DND-41 (cell line): ENCODE measurements at places on chromosomes 2 and 18.

DNA sequence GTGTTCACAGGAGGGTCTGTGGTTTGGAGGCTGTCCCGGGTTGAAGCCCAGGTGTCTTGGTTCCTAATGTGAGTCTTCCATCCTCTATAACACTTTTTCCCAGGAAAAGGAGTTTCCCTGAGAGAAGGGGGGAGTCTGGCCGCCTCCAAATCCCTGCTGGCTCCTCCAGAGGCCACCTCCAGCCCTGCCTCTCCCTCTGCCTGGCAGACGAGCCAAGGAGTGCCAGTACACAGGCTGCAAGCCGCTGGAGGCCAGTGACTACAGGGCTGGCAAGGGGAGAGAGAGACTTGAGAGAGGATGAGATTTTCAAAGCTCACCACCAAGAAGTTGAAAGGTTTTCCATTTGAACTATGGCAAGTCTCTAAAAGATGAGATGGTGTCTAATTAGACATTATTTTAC is 154.2 kb upstream of the ID2 start:
- DNase-seq: no peak

DNA sequence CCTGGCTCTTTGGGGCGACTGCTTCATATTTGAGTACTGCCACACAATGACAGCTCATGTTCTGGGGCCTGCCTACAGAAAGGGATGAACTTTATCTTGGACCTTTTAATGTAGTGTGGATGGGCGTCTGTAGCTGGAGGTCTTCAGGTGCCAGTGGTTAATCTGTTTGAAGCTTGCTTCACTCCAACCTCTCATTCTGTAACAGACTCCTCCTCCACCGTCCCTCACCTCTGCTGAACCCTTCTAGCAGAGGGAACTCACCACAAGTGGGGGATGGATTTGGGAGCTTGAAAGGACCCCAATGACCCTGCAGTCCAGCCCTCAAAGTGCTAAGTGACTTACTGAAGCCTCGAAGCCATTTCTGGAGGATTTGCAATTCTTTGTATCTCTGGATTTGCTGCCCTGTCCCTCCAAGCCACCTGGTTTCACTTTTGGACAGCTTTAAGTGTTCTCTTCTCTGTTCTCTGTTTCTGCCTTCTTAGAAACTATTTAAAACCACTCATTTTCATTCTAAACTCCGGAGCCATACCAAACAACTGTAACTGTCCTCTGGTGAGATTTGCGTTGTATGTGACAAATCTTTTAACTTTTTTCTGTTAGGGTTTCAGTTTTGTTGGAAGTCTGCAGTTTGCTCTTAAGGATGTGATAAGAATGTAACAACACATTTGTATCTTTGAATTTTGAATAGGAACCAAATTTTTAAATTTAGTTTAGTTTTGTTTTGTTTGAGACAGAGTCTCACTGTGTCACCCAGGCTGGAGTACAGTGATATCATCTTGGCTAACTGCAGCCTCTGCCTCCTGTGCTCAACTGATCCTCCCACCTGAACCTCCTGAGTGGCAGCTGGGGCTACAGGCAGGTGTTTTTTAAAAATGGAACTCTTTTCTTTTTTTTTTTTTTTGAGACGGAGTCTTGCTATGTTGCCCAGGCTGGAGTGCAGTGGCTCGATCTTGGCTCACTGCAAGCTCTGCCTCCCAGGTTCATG is 37.0 kb upstream of the CASP8 start:
- DNase-seq: no peak

- no peak for DNase-seq
Measured at GRCh38 chr2:7510353-7510752, 593.1 kb downstream of the RNF144A start.

- DNase-seq: no peak
Measured at GRCh38 chr2:183078163-183078463, 434 bp upstream of the DUSP19 start.

GRCh38 chr2:109129356-109129920 is 433 bp downstream of the SH3RF3 start:
- no peak for DNase-seq

DNA sequence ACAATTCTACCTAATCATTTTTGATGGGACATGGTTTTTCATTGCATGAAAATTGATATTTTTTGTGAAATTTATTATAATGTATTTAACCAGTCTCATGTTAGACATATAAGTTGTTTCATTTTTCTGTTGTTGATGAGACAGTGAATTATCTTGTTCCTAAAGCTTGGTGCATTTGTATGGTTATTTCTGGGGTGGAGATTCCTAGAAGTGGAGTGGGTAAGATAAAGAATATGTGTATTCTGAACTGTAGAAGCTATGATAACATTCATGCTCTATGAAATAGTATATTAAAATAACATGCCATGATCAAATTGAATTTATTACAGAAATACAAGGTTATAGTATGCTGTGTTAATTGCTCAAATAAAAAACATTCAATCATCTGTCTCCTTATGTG is 69.2 kb downstream of the BOLA3 start:
- DNase-seq: no peak

GRCh38 chr2:216807857-216808272 is 52.0 kb downstream of the TNP1 start:
- no peak for DNase-seq

GRCh38 chr2:178976351-178976750 is 73.6 kb downstream of the CCDC141 start:
- no peak for DNase-seq

GRCh38 chr2:17804358-17804757 is 11.9 kb upstream of the MSGN1 start:
- DNase-seq: no peak

GRCh38 chr2:232075080-232075479 is 113.6 kb downstream of the DIS3L2 start:
- no peak for DNase-seq

DNA sequence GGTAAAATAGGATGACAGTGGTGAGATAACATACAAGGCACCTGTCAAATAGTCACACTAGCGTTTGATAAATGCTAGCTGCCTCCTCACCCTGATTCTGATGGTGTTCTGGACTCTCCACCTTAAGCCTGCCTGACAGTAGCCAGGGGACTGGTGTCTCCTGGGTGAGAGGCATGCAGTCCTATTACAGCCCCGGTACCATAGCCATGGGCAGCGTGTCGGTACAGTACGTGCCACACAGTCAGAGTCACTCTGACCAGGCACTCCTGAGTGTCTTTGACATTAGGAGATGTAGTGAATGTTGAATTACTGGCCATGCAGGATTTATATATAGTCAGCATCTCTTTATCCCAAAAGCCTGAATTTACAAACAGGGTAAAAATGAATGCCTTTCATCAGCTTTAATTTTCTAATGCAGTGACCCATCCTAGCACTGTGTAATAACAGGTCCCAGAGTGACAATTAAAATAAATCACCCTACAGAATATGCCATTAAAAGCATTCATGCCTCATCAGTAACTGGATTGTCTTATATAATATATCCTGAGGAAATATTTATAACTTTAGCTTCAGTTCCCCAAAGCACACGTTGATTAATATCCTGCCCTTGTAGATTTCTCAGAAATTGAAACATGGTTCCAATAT is 760.3 kb upstream of the SOX11 start:
- DNase-seq: no peak

- no peak for DNase-seq
Measured at GRCh38 chr2:239964399-239965185, 60.5 kb downstream of the NDUFA10 start.

DNA sequence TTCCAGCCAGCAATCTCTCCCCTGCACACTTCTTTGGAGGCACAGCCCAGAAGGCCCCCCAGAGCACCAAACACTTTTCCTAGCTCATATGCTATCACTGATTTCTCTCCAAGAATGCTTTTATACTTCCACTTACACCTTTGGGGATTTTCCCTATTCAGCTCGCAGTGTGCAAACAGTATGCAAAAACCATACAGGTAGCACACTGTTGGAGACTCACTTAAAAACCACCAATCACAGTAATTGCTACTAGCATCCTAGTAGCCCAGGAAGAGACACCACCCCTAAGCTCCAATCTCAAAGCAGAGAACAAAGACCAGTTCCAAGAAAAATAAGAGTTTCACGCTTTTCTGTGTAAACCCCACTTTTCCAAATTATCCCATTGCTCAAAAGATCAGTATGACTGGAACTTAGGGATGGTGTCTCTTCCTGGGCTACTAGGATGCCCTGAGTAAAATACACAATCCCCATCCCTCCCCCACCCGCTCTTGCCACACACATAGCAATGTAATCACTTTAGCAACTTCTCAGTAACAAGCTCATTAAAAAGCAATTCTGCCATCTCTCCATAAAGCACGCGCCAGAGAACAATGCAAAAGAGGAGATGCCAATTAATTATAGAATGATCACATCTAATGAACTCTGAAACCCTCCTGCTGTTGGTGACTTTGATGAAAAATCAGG is 43.0 kb downstream of the KLF7 start:
- no peak for DNase-seq

GRCh38 chr2:46275995-46276394 is 21.2 kb upstream of the EPAS1 start:
- peak; percentile 89 for DNase-seq

- DNase-seq: no peak
Measured at GRCh38 chr18:40980171-40980570, 974.9 kb upstream of the PIK3C3 start.

- DNase-seq: no peak
Measured at GRCh38 chr2:127170021-127170420, 50.1 kb downstream of the CYP27C1 start.

DNA sequence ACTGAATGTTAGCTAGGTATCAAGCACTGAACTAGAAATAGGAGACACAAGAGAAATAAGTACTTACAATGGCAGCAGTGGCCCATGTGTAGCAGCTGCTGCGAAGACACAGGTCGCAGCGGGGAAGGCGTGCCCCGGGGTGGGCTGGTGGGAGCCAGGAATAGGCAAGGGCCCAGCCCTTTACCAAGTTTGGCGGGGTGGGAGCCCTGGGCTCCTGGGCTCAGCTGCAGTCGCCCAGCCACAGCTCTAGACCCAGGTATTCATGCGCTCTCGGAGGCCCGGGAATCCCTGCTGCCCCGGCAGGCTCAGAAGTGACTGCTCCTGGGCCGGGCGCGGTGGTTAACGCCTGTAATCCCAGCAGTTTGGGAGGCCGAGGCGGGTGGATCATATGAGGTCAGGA is 1287.3 kb downstream of the CNTNAP5 start:
- DNase-seq: no peak

- DNase-seq: no peak
Measured at GRCh38 chr18:65975536-65975935, 224.7 kb downstream of the CDH7 start.

GRCh38 chr2:111912547-111912946 is 14.1 kb downstream of the MERTK start:
- DNase-seq: no peak

GRCh38 chr2:74917702-74918619 is 40.5 kb upstream of the POLE4 start:
- DNase-seq: no peak

DNA sequence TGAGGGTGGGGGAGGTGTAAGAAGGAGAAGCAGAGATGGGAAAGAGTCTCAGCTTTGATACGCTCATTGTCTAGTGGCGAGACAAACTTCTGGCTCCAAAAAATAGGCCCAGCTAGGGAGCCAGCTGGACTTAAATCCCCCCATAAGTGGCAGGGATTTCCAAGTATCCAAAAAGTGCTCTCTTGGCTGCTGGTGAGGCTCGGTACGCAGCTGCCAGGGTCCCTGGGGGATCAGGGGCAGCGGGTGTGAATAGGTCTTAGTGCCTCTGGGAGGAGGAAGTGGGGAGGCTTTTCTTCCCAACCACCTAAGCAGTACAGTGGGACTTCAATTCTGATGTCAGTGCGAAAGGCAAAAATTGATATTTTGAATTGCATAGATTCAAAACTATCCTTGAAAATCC is 73.5 kb downstream of the ALK start:
- DNase-seq: peak; percentile 9

DNA sequence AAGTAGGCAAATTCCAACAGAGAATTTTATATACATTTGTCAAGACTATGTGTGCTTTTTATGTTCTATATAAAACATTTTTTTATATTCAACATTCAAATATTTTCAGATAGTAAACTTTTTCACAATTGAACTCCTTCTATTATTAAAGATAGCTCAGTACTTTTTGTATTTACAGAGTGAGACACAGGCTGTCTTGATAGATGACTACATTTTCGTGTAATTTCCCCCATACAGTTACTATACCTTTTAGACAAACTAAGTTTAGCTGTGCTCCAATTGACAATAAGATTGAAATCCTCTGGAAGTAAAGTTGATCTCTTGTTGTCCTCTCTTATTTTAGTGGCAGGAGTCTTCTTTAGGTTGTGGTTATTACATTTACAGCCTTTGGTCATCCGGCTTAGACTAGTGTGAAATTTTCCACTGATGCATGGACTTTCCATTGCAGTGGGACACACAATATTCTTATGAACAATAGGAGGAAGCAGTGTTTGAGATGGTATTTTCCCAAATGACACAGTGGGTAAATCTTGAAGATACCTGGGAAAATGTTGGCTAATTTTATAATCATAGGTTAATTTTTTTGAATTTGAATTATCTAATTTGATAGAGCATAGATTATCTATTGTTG is 21.0 kb downstream of the ZSWIM2 start:
- no peak for DNase-seq

DNA sequence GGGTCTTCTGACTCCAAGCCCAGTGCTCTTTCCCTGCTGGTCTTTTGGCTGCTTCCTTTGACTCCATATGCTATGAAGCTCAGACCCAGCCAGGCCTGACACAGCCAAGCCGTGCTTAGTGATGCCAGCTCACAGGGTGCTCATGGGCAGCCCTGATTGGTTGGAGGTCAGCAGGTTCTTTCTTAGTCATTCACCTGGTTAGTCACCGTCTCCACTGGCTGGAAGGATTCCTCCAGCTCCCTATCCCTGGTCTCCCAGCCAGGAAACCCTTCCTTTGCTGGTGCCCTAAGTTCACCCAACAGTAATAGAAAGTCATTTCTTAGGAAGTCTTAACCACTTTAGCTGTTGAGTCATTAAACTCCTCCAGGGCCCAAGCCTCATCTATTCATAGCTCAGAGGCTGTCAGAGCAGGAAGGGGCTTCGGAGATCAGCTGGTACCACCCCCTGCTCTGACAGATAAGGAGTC is 3.9 kb downstream of the KCNK3 start:
- DNase-seq: no peak

GRCh38 chr18:75638776-75639471 is 211.4 kb upstream of the SMIM21 start:
- DNase-seq: no peak

DNA sequence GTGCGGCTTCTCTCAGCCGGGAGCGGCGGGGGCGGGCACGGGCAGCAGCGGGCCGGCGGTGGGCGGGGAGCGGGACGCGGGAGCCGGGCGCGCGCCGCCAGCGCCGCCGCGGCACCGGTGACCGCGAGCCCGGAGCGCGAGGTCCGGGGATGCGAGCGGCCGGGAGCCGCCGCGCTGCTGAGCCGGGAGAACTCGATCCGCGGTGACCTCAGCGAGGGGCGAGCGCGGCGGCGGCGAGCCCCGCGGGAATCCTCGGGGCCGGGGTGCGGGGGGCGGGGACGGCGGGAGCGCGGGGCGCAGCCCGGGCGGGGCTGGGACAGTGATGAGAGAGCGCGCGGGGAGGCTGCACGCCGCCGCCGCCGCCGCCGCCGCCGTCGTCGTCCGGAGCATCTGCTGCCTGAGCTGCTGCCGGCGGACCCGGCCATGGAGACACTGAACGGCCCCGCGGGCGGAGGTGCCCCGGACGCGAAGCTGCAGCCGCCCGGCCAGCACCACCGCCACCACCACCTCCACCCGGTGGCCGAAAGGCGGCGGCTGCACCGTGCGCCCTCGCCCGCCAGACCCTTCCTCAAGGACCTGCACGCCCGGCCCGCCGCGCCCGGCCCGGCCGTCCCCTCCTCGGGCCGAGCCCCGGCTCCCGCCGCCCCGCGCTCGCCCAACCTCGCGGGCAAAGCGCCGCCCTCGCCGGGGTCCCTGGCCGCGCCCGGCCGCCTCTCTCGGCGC is at the start of gene MTCL1:
MTCL1 (plus strand) TSS at position 319 of the 723 bp plus-strand sequence; CDS start at position 424, 105 bp downstream.
- DNase-seq: no peak
